ENCODE measurements at places on chromosomes 13 and 19.

GRCh38 chr19:1251330-1252220, 3.2 kb downstream of the MIDN start:
- DNase-seq = no peak

- DNase-seq = no peak
These were observed 66.1 kb downstream of the FGF9 start for GRCh38 chr13:21736926-21737325.

GRCh38 chr13:26412263-26412662, 145.2 kb upstream of the WASF3 start:
- DNase-seq = no peak

DNA sequence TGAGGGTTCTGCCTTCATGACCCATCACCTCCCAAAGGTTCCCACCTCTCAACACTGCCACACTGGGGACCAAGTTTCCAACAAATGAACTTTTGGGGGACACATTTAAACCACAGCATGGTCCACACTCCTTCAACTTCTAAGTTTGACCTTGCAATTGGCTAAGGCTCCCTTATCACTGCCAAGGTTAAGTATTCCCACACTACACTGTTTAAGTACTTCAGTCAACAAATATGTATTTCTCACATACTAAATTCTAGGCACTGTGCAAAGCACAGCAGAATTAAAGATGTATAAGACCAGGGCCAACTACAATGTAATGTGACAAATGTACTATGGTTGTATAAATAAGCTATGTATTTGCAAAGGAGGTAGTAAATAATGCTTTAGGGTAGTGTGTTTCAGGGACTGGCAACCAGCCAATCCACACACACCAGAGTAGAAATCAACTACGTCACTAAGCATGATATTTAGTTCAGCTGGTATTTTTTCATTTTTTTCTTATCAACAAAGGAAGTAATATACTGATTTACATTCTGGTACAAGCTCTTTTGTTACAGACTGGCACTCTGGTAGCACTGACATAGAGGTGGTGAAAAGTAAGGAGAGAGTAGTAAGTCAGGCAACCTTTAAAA, 12.2 kb downstream of the NUFIP1 start:
- no peak for DNase-seq

GRCh38 chr13:97300871-97301270, 78.7 kb downstream of the MBNL2 start:
- no peak for DNase-seq

DNA sequence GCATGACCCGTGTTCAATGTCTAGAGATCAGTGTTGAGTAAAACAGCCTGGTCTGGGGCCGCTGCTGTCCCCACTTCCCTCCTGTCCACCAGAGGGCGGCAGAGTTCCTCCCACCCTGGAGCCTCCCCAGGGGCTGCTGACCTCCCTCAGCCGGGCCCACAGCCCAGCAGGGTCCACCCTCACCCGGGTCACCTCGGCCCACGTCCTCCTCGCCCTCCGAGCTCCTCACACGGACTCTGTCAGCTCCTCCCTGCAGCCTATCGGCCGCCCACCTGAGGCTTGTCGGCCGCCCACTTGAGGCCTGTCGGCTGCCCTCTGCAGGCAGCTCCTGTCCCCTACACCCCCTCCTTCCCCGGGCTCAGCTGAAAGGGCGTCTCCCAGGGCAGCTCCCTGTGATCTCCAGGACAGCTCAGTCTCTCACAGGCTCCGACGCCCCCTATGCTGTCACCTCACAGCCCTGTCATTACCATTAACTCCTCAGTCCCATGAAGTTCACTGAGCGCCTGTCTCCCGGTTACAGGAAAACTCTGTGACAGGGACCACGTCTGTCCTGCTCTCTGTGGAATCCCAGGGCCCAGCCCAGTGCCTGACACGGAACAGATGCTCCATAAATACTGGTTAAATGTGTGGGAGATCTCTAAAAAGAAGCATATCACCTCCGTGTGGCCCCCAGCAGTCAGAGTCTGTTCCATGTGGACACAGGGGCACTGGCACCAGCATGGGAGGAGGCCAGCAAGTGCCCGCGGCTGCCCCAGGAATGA, 1.5 kb upstream of the CEACAM5 start:
- DNase-seq = peak; percentile 52

GRCh38 chr19:6528544-6529121, 2.2 kb upstream of the TNFSF9 start:
- DNase-seq = no peak

DNA sequence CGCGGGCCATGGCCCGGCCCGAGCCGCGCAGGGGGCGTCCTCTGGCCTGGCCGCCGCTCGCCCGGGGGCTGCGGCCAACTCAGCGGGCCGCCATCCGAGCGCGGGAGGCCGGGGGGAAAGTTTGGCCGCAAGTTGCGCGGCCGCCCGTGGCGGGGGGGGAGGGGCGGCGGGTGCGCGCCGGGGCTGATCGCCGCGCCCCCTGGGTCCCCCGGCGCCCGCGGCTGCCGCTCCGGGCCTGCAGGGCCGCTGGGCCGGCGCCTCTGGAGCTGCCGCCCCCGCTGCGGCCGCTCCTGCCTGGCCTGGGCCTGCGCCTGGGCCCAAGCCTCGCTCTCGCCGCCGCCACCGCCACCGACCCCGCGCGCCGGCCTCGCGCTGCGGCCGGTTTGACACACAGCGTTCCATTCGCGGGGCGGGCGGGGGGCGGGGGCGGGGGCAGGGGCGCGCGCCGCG, at the start of gene NR2F6:
NR2F6 (minus strand) TSS at position 385 of the 450 bp plus-strand sequence. CDS start 699 bp downstream, outside the sequence.
- no peak for DNase-seq

- no peak for DNase-seq
These were observed 70.9 kb downstream of the CDK8 start for GRCh38 chr13:26324867-26325266.

DNA sequence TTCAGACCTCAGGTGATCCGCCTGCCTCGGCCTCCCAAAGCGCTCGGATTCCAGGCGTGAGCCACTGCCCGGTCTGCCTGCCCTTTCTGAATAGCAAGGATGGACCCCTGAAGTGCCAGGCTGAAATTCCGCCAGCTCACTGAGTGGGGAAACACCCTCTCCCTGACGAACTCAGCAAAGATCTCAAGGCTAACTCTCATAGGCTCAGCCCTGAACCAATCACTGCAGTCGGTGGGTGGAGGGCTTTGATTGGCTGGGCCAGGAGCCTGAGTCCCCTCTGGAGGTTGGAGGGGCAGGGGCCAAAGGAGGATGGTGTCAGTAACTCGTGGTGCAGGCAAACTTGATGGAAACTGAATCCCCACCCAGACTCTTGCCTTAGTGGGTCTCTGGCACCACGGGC, 11.2 kb upstream of the COMP start:
- no peak for DNase-seq

- DNase-seq = no peak
These were observed 508 bp downstream of the CYP4F8 start for GRCh38 chr19:15615526-15615925.

DNA sequence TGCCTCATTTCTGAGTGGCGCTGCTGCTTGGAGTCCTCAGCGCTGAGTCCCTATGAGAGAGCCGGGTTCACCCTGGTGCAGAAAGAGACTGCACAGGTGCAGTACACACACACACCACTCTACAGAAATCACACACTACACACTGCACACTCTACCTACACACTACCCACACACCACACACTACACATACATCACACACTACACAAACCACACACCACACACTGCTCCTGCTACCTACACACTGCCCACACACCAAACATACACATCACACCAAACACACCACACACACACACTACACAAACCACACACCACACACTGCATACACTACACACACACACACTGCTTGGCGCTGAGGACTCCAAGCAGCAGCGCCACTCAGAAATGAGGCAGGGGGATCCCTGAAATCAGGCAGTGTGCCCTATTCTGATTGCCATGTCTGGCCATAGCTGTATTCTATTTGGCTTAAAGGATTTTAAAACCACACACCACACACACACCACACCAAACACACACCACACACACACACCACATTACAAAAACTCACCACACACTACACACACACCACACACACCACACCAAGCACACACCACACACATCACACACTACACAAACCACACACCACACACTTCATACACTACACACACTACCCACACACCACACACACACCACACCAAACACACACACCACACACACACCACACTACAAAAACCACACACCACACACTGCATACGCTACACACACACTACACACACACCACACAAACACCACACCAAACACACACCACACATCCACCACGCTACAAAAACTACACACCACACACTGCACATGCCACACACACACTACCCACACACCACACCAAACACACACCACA, 4.9 kb downstream of the MAG start:
- no peak for DNase-seq

- no peak for DNase-seq
These were observed 1052.0 kb downstream of the DIAPH3 start for GRCh38 chr13:59111751-59112171.

- DNase-seq = no peak
These were observed 32.2 kb downstream of the MYO9B start for GRCh38 chr19:17107546-17108452.

- no peak for DNase-seq
These were observed 68.8 kb downstream of the ARHGEF7 start for GRCh38 chr13:111183959-111184358.

DNA sequence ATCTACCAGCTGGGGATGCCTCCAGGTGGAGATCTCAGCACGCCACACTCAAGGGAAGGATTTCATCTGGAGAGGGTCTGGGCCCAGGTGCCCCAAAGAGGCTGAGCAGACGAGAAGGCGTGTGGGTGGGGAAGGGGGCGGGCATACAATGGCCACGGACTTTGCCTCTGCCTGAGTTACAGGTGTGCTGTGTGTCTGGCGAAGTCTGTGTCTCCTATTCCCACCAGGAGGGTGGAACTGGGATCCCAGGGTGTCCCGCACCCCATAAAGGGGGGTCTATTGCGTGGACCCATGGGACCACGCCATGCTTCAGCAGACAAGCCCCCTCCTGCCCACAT, 3.6 kb downstream of the TLE2 start:
- peak; percentile 23 for DNase-seq

DNA sequence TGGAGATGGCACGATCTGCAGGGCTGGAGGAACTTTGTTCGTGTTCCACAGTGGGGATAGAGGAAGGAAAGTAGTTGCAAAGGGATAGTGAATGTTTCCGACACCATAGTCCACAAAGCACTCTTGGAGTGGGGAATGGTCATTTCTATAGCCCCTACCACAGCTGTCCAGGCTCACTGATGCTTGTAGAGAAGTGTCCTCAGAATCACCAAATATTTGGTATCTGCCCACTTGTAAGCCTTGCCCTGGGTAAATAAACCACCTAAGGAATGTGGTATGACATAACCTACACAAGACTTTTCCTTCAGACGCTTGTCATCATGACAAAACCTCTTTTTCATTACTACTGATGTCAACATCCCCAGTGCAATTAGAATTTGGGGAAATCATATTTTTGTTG, 686.5 kb upstream of the ARGLU1 start:
- DNase-seq = no peak

DNA sequence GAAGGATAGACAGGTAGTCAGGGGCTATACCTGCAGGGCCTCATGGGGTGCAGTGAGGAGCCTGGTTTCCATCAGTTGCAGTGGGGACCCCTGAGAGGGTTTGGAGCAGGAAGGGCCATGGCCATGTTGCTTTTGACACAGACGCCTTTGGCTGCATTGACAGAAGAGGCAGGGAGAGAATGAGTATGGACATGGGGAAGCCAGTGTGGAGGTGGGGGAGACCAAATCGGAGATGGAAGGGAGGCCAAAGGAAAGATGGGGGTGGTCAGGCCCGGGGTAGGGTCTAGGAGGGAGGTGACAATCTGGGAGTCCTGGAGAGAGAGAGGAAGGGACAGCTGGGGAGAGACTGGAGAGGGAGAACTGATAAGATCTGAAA, 1.3 kb downstream of the HSD11B1L start:
- no peak for DNase-seq
